ENCODE measurements at places on chromosomes 5 and 9. TPM values are rescaled to one million over a fixed set of nuclear protein-coding genes. Genes with fewer than 3 reads are reported as not detected.

Gene PHF24
- not detected for total RNA-seq

Gene C9orf152
- not detected for total RNA-seq

DNA sequence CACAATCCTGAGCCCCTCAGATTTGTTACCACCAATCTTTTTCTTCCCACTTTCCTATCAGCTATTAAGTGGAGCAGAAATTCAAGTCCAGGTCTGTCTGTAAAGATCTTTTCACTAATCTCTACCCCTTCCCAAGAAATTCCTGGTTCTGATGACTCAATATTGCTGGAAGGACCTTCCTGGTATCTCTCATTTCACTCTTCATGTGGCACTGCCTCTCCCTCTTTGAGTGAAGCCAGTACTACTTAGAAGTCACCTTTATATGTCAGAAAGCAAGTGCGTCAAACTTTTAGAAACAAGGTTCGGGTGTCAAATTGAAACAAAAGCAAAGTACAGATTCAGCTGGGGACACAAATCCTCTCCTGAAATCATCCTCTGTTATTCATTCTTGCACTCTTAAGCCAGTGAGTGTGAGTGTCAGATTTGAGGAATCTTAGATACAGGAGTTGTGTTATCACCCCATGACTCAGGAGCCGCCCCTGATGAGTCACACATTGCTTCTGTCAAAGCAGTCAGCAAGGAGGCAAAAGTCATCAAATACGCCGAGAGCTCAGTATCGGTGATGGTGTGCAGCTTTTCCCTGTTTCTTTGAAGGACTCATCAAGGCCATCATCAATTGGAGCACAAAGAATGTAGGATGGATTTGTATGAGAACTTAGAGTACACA, 313.0 kb downstream of the CETN3 start:
- no peak for DNase-seq

Gene NRG2
- total RNA-seq, result 0.47 TPM

DNA sequence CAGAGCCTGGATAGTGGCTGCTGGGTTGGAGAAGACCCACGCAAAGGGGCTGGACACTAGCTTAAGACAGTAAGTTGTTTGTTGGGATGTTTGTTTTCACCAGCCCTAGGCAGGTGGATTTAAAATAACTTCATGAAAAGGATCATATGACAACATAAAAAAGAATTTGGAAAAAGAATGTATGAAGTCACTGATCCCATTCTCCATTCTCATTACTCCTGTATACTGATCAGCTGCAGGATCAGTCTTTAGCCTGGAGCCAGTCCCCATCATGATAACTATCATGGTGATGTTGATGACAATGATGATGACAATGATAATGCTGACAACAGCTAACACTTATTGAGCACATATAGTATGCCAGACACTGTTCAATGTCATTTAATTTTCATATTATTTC, 92.1 kb upstream of the IFNE start:
- no peak for DNase-seq

Measured in naive thymus-derived CD8-positive, alpha-beta T cell (primary cell).